ENCODE measurements at places on chromosomes 16 and 17. TPM values are rescaled to one million over a fixed set of nuclear protein-coding genes. Genes with fewer than 3 reads are reported as not detected.

DNA sequence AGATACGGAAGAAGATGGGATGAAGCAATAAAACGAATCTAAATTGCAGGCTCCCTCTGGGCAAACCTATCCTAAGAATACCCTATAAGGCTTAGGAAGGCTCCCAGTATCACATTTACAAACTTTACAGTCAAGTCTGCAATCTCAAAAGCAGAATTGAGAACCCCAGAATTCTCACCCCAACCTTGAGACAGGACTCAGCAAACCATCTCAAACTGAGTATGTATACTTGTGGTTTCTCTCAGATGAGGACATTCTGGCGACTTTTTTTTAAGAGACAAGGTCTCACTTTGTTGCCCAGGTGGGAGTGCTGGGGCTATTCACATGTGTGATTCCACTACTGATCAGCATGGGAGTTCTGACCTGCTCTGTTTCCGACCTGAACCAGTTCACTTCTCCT lies 19.3 kb upstream of the ITGA2B start:
- DNase-seq: no peak

- no peak for DNase-seq
Measured at GRCh38 chr17:13194887-13195286, 177.1 kb upstream of the ELAC2 start.

KCNJ18 gene
- total RNA-seq: not detected

GRCh38 chr17:3859940-3860339 lies 13.9 kb upstream of the NCBP3 start:
- no peak for DNase-seq

VPS25 gene
- total RNA-seq: 76.1 TPM

GRCh38 chr17:47732399-47733046 lies 513 bp upstream of the TBX21 start:
- no peak for DNase-seq
